Activated T-cell treated with anti-CD3 and anti-CD28 coated beads for 48 hours (primary cell): ENCODE measurements at places on chromosomes 4 and X.

DNA sequence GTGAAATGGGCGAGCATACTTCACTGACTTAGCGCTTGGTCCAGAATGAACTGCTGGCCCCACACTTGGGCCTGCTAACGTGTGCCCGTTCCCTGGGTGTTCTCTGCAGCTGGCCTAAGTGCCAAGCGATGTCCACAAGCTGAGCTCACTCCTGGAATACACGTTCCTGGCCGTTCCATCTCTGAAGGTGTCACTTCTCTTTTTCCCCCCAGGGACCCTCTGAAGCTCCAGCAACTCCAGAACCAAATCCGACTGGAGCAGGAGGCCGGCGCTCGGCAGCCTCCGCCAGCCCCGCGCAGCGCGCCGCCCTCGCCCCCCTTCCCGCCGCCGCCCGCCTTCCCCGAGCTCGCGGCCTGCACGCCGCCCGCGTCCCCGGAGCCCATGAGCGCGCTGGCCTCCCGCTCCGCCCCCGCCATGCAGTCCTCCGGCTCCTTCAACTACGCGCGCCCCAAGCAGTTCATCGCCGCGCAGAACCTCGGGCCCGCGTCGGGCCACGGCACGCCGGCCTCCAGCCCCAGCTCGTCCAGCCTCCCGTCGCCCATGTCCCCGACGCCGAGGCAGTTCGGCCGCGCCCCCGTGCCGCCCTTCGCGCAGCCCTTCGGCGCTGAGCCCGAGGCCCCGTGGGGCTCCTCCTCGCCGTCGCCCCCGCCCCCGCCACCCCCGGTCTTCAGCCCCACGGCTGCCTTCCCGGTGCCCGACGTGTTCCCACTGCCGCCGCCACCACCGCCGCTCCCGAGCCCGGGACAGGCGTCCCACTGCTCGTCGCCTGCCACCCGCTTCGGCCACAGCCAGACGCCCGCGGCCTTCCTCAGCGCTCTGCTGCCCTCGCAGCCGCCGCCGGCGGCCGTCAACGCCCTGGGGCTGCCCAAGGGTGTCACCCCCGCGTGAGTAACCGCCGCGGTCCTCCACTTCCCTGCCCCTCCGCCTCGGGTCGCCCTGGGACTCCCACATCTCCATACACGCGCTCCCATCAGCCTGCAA is 132.3 kb downstream of the CBR4 start:
- peak; percentile 24 for DNase-seq

DNA sequence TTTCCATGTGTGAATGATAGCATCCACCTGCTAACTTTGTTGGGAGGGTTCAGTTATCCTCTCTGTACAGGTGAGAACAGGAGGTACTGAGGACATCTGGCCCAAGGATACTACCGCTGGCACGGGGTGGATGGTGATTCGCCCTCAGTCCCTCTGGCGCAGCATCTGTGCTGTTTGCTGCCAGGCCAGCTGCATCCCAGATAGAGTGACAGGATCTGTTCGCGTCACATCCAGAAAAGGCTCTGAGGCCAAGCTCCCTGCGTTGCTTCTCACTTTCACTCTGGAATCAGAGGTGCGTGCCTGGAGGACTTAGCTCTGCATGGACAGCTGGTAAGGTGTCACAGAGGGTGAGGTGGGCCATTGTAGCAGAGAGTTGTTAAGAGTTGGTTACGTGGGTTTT is 95.4 kb downstream of the TBL1X start:
- no peak for DNase-seq

- DNase-seq: no peak
Measured at GRCh38 chr4:156362581-156362980, 408.9 kb upstream of the CTSO start.

DNA sequence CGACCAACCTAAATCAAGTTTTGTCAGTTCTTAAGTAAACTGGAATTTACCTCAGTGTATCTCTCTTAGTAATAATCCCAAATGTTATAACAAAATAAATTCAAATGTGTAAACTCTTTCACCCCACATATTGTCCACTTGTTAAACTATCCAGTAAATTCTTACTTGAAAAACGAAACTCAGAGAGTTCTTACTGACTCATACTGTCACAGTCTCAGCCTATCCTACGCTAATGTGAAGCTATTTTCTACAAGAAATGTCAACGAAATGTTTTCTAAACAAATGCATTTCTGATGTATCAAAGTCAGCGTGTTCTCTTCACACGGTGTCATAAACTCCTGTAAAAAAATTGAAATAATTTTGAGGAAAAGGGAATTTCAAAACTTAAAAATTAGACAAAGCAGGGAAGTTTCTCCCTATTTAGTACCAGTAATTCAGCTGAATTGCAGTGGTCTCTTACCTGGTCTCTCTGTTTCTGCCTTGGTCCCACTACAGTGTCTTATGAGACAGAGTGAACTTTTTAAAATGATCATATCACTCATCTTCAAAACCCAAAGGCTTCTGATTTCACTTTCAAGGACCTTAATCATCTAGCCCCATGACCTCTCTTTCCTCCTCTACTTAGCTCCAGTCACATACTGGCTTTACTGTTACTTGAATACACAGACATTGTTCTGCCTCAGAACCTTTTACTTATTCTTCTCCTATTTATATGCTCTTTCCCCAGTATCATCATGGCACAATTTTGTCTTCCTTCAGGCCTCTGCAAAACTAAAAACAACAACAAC is 63.3 kb downstream of the DCAF8L1 start:
- no peak for DNase-seq

DNA sequence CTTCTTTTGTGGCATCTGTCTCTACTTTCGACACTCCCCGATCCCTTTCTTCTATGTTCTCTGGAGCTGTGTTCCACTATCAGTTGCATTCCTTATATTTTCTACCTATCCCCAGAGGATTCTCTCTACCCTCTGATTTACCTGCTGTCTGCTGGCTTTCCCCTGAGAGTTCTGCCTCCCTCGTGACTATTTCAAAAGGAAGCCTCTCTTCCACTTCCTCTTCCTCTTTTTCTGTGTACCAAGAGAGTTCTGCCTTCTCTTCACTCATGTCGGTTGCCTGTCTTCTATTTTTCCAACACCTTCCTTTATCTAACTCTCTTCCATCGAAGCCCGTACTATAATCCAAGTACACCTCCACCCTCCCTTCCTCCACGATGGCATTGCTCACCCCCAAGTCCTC is 631.7 kb downstream of the SMARCA1 start:
- no peak for DNase-seq

GRCh38 chr4:20219521-20219920 is 32.2 kb upstream of the SLIT2 start:
- DNase-seq: no peak

DNA sequence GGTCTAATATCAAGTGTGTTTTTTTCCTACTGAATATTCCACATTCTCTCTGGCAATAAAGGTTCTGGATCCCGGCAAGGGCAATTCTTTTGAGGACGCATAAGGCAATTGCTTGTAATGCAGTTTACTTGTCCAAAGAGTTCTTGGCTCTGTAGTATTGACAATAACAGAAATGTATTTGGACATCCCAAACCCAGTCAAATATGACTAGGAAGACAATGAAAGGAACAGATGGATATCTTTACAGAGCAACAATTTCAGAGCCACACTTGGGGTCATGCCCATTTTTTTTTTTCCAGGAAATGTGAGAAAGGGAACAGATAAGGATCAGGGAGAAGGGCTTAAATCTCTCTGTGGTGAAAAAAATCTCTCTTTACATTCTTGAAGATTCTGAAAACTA is 12.2 kb downstream of the GK2 start:
- DNase-seq: no peak

DNA sequence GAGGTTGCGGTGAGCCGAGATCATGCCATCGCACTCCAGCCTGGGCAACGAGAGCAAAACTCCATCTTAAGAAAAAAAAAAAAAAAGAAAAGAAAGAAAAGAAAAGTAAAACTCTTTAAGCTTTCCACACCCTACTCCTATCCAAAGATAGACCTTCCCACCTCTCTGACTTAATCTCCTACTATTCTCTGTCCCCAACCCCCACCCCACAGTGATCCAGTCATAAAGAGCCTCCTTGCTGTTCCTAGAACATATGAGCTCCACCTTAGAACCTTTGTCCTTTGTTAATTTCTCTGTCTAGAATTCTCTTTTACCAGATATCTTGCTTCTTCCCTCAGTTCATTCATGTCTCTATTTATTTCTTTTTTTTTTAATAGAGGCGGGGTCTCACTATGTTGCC is 30.1 kb upstream of the MSN start:
- no peak for DNase-seq

DNA sequence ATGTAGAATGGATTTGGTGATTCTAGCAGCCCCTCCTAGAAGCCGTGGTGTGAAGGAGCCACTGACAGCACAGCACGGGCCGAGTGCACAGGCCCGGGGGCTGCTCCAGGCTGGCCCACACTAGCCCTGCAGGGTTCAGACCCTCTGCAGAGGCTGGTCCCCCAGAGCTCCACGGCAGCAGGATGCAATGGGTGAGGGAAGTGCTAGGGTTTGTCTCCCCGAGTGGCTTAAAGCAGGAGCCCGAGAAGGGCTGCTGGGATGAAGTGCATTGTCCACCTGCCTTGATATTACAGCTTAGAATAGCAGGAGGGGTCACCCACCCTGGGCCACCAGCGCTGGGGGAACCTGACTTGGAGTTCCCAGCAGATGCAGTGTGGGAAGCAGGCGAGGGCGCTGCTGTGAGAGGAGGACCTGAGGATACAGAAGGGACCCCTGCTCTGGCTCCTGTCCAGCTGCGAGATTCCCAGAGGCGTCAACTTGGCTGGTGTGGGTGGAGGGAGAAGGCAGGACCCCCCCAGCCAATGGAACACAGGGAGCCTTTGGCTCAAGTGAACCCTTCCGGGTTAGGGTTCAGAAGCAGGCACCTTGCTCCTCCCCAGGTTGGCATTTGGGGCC is 30.0 kb downstream of the WDR1 start:
- no peak for DNase-seq

DNA sequence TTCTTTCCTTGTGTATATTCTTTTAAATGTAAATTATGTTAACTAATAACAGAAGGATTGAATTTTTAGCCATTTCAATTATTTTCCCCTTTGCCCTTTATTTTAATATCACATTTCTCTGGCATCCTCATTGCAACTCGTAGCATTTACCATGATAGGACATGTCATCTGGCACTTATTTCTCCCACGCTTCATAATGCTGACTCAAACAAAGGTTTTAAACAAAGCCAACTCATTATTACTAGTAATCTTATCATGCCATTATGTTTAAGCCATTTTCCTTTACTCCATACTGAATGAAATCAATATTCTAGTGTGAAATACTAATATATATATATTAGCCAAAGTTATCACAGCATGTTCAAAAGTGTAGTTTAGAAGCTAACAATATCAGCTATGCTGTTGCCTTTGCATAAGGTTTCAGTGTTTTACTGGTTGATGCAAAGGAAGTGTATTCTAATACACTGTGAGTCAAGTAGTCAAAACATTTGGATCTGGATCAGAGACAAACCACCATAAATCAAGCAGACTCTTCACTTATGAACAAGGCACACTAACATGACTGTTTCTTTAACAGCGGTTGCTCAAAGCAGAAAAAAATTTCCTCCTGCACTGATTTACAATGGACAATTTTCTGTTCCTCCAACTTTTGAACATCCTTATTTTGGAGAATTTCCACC is 281.6 kb downstream of the SLC7A11 start:
- DNase-seq: no peak

DNA sequence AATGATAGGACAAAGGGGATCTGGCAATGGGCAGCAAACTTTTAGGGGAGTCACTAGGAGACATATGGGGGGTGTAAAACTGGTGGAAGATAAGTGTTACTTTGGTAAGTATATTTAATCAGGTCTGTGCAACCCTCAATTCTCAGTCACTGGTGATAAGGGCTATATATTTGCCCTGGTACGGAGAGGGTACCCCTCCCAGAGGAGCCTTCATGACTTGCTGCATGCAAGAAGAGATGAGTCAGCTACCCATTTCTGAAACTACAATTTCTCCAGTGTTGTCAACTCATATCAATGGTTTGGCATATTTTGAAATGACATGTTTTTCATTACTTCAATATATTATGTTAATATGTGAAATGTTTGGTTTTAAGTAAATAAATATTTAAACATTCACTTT is 14.3 kb downstream of the SMARCAD1 start:
- DNase-seq: no peak

DNA sequence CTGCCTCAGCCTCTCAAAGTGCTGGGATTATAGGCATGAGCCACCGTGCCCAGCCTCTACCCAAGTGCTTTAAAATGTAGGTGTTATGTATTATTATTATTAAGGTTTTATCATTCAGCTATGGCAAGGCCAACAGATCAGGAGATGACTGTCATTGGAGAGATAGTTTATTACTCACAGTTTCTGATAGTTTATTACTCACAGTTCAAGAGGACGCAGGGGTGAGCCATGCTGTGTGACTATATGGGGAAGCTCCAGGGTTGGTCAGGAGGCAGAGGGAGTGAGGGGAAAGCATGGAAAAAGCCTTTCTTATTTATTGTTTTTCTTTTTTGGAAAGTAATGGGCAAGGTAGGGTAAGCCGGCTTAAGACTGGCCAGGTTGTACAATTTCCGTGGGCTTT is 25.4 kb upstream of the ARSD start:
- DNase-seq: no peak
